ENCODE measurements at places on chromosomes 1 and 21.

GRCh38 chr1:47997289-47998200 lies at the start of gene TRABD2B:
Gene TRABD2B, minus strand, starts transcription at chr1:47997385.
- peak; percentile 86 for DNase-seq

- DNase-seq, result no peak
These were observed 106.9 kb upstream of the TIAM1 start for GRCh38 chr21:31450980-31451379.

DNA sequence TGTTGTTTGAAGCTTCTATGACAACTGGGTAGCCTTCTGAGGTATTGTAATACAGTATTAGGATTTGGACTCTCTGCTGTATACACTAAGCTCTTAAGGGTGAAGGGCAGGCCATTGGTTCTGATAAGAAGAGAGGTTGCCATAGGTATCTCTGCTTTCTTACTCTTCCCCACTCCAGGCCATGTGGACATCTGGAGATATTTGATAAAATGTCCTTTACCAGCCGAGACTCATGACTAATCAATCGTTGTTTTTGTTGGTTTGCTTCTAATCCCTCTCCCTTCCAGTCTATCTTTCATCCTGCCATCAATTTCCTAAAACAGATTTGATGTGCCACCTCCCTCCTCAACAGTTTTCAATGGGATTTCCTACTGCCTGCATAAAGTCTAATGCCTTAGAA lies 64.6 kb upstream of the WDR26 start:
- DNase-seq, result peak; percentile 82

GRCh38 chr1:36457691-36458090 lies 6.5 kb downstream of the MRPS15 start:
- no peak for DNase-seq
